Dermis microvascular lymphatic vessel endothelial cell (primary cell): ENCODE measurements at places on chromosomes 5 and 9.
A peak's percentile ranks its signal among the peaks of the same experiment; 100 is the strongest.

GRCh38 chr5:150506571-150507473 lies 1.1 kb upstream of the NDST1 start:
- DNase-seq = no peak

DNA sequence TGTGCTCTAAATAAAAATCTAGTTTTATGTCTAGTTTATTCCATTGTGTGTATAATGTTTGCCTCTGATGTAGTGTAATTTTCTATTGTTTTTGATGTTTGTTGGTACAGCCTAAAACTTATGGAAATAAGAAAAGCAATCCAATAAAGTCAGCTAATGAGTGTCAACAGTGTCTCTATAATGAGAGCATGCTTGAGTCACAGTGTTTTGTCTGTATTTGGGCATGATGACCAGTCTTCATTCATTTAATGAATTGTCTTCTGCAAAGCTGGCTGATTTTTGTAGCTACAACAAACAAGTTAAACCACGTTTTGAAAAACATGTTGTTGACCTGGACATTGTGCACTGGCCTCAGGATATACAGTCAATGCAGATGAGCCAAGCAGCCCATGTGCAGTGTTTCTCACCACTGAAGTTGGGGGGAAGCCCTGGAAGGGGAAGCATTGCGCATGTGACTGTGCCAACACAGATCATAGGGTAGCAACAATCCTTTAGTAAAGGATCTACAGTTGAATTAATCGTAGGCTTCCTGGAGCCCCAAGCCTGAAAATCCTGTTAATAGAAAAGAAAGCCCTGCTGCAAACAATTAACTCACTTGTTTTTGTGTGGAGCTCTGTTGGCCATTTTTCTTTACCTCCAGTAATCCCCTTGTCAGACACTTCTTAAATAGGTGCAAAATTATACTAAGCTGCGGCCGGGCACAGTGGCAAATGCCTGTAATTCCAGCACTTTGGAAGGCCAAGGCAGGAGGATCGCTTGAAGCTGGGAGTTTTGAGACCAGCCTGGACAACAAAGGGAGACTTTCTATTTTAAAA lies 88.0 kb downstream of the INIP start:
- DNase-seq = no peak

GRCh38 chr5:72325566-72326305 lies 5.6 kb downstream of the PTCD2 start:
- DNase-seq = peak; percentile 36

- no peak for DNase-seq
Observed at GRCh38 chr5:108266242-108266641, 115.7 kb downstream of the FBXL17 start.

- DNase-seq = peak; percentile 87
Observed at GRCh38 chr9:125261501-125262293, at the start of gene GAPVD1. Gene GAPVD1 (plus strand): TSS chr9:125261826. CDS start chr9:125298922, 37,096 bp downstream.

- DNase-seq = no peak
Observed at GRCh38 chr9:91948597-91949391, 1.2 kb downstream of the ROR2 start.

- DNase-seq = peak; percentile 97
Observed at GRCh38 chr5:21152611-21153010, 1164.6 kb upstream of the CDH18 start.

DNA sequence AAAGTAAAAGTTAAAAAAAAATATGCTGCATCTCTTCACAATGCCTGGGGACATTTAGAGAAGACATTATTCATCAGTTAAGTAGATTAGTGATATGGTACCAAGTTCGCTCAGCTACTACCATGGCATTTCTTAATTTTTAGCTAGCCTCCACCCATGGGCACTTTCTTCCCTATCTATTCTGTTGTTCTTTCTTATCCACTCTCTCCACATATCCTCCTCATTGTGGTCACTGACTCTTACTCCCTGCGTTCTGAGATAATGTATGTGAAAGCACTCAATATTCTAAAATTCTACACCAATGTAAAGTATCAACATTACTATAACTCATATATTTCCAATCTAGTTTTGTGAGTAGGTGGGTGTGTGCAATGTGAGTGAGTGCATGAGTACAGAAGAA lies 609.7 kb upstream of the DAB2 start:
- no peak for DNase-seq

DNA sequence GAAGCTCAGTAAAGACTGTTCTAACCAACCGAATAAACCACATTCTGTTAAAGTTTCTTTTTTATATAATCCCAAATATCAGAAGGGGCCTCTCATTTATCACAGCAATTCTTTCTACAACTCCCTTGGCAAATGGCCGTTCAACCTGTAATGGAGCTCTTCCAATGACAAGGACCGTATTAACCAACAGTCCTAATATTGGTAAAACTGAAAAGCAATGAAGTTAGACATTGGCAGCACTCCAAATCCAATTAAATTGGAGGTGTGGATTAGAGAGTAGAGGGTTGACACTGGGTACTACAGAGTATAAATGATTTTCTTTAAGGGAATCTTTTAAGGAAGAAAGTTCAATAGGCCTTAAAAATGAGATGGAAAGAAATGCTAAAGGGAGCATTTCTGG lies 842 bp downstream of the TMED7 start:
- no peak for DNase-seq

DNA sequence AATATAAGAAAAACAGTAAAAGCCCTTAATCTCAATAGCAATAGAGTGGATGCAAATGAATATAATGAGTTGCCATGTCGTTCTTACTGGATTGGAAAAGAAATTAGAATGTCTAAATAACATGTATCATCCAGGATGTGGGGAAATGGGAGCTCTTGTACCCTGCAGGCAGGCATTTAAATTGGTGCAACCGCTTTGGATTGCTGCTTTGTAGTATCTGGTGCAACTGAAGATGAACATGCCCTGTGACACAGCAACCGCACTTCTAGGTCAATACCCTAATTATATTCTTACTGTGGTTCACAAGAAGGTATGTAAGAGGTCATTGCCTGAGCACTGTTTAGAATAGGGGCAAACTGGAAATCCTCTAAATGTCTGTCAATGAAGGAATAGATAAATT lies 18.9 kb downstream of the MRPS30 start:
- DNase-seq = no peak

- DNase-seq = no peak
Observed at GRCh38 chr9:20558566-20559016, 63.7 kb downstream of the MLLT3 start.

GRCh38 chr5:57738301-57738700 lies 255.7 kb upstream of the ACTBL2 start:
- no peak for DNase-seq

DNA sequence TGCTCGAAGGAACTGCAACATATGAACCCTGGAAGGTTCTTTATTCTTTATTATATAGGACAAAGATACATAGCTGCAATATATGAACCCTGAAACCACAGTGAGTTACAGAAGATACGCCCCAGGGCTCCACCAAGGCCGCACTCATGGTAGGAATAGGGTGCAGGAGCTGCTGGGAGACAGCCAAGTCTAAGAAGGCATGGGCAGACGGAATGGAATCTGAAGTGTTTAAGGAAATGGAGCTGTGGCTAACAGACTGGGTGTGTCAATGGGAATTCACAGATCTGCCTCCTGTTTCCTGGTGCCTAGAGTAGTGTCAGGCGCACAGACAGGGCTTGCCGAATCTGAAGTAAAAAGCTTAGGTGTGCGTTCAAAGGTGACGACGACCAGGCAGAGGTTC lies 286.4 kb downstream of the DENND1A start:
- DNase-seq = no peak

- DNase-seq = peak; percentile 72
Observed at GRCh38 chr9:126985870-126986498, 71.4 kb downstream of the RALGPS1 start.

DNA sequence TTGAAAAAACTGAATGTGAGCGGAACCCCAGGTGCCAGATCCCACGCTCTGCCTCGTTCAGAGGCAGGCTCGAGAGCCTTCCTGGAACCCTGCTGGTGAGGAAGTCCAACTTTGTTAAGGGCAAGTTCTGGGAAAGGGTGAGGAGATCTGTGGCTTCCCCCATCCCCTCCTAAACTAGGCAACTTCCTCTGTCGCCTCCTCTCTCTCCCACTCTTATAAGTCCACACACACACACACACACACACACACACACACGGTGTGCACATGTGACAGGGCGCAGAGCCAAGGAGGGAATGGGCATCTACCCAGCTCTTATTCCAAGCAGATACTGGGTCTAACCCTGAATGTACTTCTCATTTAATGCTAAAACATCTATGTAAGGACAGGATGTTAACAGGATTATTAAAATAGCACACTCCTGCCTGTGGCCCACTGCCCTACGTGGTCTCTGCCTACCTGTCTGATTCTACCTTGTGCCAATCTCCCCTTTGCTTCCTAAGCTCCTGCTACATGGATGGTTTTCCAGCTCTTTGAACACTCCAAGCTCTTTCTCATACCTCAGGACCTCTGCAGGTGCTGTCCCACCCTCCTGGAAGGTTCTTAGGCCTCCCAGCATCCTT lies 72.4 kb upstream of the FBXW11 start:
- peak; percentile 12 for DNase-seq

- DNase-seq = peak; percentile 54
Observed at GRCh38 chr5:134526483-134527155, 1.1 kb downstream of the JADE2 start.

DNA sequence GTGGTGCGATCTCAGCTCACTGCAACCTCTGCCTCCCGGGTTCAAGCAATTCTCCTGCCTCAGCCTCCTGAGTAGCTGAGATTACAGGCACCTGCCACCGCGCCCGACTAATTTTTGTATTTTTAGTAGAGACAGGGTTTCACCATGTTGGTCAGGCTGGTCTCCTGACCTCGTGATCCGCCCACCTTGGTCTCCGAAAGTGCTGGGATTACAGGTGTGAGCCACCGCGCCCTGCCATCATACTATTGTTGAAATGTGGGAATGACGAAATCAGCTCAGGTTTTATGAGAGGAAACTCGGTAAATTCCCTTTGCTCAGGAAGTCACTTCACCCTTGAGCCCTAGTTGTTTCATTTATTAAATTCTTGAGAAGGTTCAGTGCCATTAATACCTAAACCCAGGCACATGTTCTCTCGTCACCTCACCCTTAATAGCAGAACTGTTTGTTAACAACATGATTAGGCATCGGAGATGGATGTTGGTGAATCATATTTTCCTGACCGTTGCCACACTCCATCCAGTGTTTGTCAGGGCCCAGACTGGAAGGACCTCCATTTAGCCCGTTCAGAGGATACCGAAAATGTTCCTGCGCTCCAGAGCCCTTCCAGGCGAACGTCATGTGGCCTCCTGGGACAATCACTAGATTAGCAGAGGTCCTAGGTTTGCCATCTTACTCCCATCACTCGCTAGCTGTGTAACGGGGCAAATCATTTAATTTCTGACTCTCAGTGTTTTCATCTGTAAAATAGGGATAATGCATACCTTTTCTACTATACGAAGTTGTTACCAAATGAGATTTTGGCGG lies 20.0 kb upstream of the CREBRF start:
- DNase-seq = peak; percentile 71

DNA sequence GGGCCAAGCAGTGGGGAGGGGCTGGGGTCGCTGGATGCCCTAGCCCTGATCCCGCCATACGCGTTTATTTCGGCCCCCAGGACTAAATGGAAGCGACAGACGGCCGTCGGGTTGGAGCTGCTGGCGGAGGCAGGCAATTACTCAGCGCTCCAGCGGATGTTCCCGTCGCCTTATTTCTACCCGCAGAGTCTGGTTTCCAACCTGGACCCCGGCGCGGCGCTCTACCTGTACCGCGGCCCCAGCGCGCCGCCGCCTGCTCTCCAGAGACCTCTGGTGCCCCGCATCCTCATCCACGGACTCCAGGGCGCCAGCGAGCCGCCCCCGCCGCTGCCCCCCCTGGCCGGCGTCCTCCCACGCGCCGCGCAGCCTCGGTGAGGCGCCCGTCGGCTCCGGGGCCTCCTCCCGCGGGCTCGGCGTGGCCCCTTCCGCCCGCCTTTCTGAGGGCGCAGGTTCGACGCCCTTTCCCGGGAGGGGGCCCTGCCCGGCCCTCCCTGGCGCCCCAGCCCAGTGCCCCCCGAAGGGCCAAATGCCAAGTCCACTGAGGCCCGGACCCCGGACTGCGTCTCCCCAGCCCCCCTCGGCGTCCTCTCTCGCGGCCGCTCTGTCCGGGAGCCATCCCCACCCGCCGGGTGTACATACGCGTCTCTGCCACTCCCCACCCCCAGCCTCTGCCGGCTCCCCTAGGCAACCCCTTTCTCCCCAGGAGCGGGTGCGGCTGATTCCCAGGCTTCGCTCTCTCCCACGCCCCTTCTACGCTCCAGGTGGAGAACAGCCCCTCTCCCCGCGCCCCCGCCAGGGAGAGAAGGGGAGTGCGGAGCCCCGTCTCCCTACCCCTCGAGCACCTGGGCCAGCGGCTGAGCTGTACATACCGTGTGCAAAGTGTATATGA lies 7.0 kb downstream of the BARHL1 start:
- DNase-seq = no peak

DNA sequence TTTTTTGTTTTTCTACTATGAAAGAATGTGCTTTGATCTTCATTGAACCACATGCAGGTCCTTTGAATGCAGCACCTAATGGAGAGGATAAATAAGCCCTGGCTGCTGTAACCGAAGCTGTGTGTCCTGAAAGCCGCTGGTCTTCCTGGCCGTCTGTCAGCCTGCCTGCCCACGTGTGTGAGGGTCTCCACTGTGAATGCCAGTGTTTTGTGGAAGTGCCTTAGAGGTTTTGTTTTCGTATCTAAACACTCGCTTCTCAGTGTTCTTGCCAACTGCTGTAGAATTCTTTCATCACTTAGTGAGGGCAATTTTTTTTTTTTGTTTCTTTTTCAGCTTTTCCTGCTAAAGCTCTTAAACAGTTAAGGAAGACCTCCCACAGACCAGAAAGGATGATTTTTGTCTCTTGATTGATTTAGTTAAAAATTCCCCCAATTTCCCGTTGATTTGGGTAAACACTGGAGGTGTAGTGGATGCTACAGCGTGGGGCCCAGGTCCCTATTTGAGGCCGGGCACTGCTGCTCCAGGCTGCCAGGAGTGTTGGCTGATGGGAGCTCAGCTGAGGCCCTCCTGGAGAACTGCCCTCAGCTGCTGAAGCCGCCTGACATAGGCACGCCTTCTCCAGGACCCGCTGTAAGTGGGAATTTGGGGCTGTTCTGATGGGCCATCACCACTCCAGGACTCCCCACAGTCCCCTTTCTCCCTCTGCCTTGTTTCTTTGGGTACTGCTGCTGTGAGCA lies 29.2 kb upstream of the PTCH1 start:
- DNase-seq = no peak

GRCh38 chr9:98890256-98890655 lies 53.5 kb upstream of the COL15A1 start:
- no peak for DNase-seq

DNA sequence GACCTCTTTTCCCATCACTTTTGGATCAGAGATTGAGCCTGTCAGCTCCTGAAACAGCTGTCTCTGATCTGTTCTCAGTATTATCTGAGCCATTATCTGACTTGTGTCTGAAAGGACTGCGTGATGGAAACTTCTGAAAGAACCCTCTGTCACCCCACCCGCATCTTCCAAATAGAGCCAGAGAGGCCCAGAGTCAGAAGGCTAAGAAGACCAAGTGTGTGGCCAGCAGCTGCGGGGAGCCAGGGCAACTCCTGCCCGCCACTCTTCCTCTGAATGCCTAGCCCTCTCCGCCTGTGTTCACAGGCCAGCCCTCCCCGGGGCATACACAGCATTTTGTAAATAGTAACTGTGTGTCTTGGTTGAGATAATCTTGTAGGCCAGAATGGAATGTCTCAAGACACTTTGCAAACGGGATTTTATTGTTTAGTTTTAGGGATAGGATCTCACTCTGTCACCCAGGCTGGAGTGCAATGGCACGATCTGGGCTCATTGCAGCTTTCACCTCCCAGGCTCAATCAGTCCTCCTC lies 92.7 kb downstream of the AOPEP start:
- no peak for DNase-seq
